GM12865 (cell line): ENCODE measurements at places on chromosomes 13 and 19.
A peak's percentile ranks its signal among the peaks of the same experiment; 100 is the strongest.

DNA sequence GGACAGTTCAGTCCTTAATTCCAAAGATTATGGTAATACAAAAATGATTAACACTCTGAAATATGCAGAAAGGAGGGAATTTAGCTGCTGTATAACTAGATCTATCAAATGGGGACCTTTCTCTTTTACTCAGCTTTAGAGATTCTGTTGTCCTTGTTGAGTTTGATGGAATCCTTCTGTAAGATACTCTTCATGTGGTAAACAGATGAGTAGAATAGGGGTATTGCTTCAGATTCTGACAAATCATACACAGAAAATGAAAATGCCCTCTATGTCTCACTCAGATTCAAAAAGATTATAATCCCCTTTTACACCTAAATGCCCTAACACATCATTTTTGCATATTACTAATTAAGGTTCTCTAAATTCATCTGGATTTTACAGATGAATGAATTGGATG, 50.7 kb downstream of the ARHGAP35 start:
- DNase-seq, result no peak

GRCh38 chr13:30737511-30738337, 2.4 kb downstream of the ALOX5AP start:
- DNase-seq, result peak; percentile 29

- no peak for DNase-seq
Observed at GRCh38 chr13:113441661-113442060, 11.6 kb downstream of the ADPRHL1 start.

GRCh38 chr19:10694706-10695307, 6.4 kb upstream of the QTRT1 start:
- no peak for DNase-seq
